ENCODE measurements at places on chromosomes 2 and 18.

DNA sequence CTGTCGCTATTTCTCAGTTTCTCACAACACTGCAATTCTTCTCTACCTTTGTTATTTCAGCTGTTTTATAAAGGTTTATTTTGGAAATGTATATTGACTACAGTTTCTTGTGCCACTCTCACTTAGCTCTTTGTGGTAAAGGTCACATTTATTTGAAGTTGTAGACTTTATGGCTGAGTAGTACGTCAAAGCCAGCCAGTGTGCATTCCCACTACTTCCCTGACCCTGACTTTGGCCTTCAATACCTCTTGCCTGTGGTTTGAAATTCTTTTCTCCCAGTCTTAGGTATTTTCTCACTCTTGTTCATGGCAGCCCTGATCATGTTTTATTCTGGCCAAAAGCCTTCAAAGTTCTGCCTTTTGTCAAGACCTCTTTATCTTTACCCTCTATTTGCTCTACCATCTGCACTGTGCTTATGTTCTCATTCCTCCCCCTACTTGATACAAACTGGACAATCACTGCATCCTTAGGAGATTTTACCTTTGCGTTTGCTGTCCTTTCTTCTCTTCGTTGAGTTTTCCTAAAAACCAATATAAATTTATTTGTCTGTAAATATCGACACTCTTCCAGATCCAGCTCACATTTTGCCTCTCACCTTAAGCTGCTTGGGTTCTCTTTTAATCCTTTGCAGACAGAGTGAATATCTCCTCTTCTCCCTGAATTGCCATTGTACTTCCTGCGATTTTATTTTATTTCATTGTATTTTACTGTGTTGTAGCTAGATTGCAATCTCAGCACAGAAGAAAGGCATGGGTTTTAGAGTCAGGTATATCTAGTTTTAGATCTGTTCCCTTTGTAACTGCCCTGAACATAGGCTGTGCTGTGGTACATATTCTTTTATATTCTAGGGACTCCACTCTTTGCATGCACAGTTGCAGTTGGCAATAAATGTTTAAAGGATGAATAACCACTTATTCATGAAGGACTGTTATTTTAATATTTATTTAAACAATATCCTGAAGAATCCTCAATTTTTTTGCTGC lies 31.2 kb downstream of the GULP1 start:
- no peak for DNase-seq

GRCh38 chr2:35822716-35823115 lies 532.9 kb upstream of the CRIM1 start:
- DNase-seq: no peak

GRCh38 chr2:176648700-176649297 lies 379.6 kb downstream of the MTX2 start:
- no peak for DNase-seq

DNA sequence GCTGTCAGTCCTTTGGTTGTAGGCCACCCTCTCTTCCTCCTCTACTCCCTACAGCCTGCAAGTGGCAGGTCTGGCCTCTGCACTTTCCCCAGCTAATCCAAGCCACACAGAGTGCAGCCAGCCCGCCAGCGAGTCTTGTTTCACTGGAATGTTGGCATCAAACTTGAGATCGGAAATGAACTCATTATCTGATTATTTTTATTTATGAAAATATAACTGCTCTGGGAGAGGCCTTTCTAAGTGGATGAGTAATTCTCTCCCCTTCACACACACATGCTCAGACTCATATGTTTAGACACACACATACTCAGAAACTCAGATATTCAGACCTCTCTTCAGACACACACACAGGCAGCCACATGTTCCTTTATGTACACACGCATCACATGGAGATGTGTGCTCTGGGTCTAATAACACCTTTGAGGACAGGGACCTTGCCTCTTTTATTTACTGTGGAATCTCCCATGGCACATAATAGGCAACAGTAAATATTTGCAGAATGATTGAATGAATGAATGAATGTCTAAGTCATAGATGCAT lies 151.3 kb downstream of the ZFP36L2 start:
- DNase-seq: no peak

- DNase-seq: no peak
These were observed 124.0 kb downstream of the GATA6 start for GRCh38 chr18:22293417-22293816.

GRCh38 chr2:19797871-19798270 lies 103.9 kb downstream of the TTC32 start:
- DNase-seq: no peak

- DNase-seq: no peak
These were observed 10.2 kb upstream of the MMADHC start for GRCh38 chr2:149597668-149598326.

- no peak for DNase-seq
These were observed 58.3 kb upstream of the PNPT1 start for GRCh38 chr2:55751966-55752365.

- DNase-seq: no peak
These were observed 834 bp upstream of the ARL4C start for GRCh38 chr2:234497594-234498235.

- no peak for DNase-seq
These were observed 65.3 kb downstream of the WDR75 start for GRCh38 chr2:189506514-189506976.

GRCh38 chr2:23679044-23679443 lies 247.9 kb downstream of the ATAD2B start:
- no peak for DNase-seq

- no peak for DNase-seq
These were observed 31.7 kb downstream of the GPR39 start for GRCh38 chr2:132448331-132448730.

GRCh38 chr2:26033270-26033817 lies 540 bp upstream of the RAB10 start:
- DNase-seq: no peak

DNA sequence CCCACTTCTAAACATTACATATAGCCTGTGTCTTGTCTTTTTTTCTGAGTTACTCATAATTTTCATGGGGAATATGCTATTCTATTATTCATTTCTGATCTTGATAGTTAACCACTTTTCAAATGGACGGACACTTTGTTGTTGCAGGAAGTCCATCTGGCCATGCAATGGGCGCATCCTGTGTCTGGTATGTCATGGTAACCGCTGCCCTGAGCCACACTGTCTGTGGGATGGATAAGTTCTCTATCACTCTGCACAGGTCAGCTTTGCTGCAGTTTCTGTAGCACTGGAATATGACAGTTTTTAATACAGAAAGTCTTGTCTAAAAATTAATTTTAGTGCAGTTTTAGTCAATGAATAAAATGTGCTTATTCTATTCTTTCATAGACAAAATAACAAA lies 3.3 kb downstream of the G6PC2 start:
- no peak for DNase-seq

- no peak for DNase-seq
These were observed 30.6 kb upstream of the NCK2 start for GRCh38 chr2:105714141-105714540.

DNA sequence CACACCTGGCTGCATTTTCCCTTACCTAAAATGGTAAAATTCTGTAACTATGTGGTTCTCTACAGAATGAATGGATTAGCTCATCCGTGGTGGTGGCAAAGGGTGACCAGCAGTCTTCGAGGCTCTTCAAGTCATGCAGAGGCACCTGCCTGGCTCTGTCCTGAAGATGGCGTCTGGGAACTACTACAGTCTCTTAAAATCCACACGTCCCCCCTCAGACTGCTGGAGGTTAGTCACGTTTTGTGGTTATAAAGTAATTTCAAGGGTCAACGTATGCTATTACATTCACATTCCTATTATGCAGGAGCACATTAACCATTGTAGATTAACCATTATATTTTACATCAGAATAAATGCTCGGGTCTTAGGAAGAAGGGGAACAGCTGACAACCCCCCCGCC lies 616.7 kb downstream of the GALR1 start:
- no peak for DNase-seq

DNA sequence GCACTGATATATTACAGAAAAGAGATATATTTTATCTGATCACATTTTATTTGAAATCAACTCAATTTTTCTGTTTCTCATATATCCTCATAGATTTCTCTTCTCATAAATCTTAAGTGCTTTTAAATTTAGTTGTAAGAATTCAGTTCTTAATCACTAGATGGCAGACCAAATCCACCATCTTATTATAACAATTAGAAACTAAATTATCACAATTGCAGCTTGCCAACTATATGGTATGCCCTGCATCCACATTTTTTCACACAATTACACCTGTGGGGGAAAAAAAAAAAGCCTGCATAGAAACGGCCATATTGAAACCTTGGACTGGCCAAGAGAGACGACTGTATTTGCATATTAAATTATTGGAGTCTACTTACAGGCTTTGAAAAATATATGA lies 64.4 kb downstream of the COL5A2 start:
- DNase-seq: no peak

DNA sequence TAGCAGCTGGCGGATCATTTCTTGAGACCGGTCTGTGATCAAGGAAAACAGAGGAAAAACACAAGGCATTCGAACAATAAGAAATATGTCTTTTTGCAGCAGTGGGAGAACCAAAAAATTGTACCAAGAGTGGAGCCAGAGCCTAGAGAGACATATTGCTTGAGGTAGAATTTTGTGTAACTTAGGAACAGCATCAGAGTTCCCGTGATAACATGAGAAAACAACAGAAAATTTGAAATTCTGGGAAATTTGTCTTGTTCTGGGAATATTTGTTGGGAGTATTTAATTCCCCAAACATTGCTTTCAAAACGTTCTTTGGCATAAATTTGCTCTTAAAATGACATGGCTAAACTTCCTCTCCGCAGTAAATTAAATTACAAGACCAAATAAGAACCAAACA lies 267.5 kb downstream of the GPD2 start:
- DNase-seq: no peak

DNA sequence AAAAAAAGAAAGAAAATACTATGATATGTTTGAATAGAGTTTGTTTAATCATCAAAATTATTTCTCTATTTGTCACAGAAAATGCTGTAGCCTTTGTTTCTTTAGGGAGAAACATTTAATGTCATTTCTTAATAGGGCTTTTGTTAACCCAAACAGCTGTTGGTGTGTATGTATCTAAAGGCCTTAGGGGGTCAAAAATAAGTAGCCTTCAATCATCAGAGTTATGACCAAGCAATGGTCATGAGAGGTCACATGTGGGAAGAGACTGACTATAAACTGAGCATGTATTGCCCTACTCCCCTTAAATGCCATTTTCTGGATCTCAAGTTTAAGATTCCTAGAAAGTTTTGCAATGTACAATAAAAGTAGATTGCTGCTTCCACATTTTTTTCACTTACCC lies 22.7 kb downstream of the HNMT start:
- no peak for DNase-seq

- no peak for DNase-seq
These were observed 175.5 kb upstream of the CELF4 start for GRCh38 chr18:37741032-37741623.

DNA sequence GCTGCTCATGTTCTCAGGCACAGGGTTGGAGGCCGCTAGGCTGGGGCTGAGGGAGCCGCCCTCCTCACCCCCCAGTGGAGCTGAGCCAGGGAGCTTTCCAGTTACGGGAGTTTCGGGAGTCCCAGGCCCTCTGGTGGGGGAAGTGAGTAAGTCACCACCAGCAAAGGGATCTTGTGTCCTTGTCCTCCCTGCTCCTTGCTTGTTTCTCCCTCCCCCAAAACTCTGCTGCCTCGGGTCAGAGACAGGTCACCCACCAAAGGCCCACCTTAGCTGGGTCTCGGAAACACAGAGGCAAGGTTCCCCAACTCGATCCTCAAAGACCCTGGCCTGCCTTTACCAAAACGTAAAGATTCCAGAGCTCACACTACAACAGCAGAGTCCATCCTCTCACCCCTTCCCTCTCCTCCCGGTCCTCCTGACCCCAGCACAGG lies 60.5 kb upstream of the POMC start:
- peak; percentile 68 for DNase-seq

DNA sequence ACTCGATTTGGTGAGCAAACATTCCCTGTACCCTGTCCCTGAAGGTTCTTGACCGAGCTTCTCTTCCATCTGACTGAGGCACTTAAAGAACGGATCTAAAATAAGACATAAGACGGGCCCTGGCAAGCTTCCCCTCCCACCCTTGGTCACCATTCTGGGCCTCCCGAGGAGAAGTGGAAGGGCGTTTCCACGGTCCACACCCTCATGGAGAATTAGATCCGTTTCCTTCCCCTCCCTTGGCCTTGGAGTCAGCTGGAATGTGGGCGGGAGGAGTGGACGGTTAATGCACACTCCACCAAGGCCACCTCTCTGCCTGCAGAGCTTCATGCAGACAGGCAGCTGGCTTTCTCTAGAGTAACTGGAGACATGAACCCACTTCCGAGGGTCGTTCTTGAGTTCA lies 257.3 kb upstream of the APCDD1 start:
- no peak for DNase-seq

DNA sequence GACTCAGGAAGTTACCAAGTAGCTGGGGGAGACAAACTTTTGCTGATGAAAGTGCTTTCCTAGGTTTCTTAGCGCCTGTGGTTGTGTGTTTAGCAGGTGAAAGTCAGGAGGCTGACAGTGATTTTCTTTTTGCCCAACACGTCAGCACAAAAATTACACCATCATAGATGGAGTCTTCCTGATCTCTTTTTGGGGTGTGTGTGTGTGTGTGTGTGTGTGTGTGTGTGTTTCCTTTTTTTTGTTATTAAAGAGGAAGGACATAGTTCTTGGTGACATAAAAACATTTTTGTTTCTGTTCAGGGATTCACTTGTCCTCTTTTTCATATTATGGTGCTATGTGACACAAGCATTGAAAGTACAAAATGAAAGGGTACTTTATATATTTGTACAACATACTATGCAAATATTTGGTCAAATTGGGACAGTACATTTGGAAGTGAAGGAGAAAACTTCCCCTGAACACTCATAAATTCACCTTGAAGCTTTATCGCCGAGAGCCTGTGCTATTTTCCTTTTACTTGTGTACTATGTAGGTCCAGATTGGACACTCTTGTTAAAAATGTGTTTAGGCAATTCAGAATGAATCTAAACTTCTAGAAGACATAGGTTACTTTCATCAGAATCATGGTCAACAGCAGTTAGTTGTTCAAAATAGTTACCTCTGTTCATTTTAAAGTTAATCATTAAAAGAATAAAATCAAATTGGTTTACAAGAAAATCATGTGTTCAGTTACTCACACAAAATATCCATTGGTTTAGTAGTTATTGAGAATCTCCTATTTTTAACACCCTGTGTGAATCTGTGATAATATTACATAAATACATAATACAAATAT lies 491.9 kb downstream of the IRS1 start:
- no peak for DNase-seq

DNA sequence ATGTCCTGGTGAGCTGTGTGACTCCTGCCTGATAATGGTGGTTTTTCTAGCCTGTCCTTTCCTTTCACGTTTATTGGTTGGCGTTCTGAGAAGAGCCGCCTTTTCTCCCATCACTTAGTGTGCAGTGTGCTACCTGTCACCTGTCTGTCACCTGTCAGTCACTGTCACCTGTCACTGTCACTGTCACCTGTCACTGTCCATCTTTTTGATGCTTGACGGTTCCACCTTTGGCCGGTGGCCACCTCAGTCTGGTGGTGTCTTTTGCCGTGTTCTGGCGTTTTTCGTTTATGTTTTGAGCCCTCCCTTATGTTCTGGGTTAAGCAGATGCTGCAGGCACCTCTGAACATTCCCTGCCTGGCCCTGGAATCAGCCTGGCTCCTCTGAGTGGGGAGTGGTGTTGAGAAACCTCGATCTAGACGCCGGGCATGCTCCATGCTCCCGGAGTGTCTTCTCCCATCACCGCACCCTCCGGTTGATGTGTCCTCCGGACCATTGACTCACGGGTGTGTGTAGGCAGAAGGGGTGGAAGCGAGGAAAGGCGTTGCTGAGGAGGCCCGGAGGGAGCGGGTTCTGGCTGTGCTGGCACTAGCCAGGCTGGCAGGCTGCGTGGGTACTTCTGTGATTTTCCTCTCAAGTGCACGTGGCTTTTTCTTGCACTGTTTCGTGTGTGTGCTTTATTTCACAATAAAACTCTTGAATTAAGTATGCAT lies 20.7 kb downstream of the DTYMK start:
- DNase-seq: peak; percentile 92

- DNase-seq: no peak
These were observed 1.9 kb downstream of the SLC11A1 start for GRCh38 chr2:218383892-218384519.

All from posterior cingulate gyrus (tissue), 11 donors.